ENCODE measurements at places on chromosomes 16 and 17. TPM values are rescaled to one million over a fixed set of nuclear protein-coding genes. Genes with fewer than 3 reads are reported as not detected.

DNA sequence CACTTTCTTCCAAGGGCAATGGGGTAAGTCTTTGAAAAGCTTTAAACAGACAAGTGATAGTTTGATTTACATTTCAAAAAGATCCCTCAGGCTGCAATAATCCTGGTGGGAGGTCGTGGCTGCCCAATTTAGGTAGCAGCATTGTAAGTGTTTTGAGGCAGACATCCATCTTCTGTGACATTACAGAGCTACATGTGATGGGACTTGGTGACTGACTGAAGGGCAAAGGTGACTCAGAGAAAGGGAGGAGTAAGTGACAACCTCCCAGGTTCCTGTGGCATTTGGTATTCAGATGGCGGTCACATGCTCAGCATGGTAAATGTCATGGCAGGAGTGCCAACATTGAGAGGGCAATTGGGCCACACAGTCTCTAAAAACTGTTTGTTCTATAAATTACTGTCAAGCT, 26.5 kb downstream of the STAT3 start:
- peak; percentile 73 for DNase-seq

DNA sequence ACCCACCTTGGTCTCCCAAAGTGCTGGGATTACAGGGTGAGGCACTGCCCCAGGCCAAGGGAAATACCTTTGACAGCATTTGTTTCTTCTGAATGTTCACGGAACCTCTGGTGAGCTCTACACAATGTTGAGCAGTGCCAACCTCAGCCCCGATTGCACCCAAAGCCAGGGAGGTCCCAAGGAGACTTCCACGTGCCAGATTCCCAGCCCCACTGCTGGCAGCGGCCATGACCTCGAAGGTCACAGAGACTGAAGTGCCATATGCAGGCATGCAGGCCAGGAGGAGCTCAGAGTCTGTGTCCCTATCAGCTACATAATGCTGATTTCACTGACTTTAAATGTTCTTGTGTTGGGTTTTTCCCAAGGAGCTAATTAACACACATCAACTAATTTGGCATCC, 226.4 kb upstream of the FOXF1 start:
- no peak for DNase-seq

The KRTAP1-1 gene
- total RNA-seq = not detected

The FUS gene
- 22.4 TPM for total RNA-seq

The PRR35 gene
- not detected for total RNA-seq
